ENCODE measurements at places on chromosomes 6 and 20.

GRCh38 chr6:111715321-111715720 lies 109.6 kb upstream of the TRAF3IP2 start:
- no peak for DNase-seq

DNA sequence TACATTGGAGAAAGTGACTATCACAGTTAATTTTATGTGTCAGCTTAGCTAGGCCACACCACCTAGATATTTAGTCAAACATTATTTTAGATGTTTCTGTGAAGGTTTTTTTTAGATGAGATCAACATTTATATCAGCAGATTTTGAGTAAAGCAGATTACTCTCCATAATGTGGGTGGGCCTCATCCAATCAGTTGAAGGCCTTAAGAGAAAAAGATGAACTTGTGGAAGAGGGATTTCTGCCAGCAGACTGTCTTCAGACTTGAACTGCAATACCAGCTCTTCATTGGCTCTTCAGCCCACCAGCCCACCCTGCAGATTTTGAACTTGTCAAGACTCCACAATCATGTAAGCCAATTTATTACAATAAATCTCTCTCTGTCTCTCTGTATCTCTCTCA lies 25.1 kb upstream of the FBXO30 start:
- no peak for DNase-seq

GRCh38 chr6:122781716-122782115 lies 2.2 kb downstream of the FABP7 start:
- no peak for DNase-seq

GRCh38 chr6:95279616-95280015 lies 297.7 kb upstream of the MANEA start:
- DNase-seq = no peak

DNA sequence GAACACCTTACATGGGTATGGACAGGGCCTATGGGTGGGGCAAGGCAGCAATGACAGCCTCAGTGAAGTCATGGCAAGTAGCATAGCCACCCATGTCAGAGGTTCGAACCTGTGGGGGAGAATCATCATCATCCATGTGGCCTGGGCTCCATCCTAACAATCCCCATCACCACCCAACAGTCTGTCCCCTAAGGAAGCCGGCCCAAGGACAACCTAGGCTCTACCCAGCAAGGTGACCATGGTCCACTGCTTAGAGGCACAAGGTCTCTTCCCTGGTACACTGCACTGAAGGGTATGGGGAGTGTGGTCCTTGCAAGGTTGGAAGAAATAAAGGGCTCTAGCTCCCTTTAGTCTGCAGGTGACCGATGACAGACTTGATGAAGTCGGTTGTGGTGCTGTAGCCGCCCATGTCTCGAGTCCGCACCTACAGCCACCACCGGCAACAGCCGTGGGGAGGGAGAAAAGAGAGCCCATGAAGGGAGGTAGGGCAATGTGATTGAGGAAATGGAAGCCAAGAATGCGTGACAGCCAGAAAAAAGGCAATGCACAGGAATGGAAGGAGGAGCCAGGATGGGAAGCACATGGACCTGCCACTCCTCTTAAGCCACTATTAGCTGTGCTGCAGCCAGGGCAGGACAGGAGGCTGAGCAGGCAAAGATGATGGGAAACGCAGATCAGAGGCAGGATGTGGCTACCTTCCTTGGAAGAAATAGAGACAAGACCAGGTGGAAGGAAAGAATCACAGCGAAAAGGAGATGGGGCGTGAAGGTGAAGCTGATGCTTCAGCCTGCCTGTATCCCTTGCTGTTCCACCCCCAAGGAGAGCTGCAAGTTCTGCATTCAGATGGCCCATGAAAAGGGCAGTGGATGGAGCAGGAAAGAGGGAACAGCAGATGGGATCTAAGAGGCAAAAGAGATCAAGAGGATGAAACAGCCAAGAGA lies 5.3 kb downstream of the IDH3B start:
- DNase-seq = peak; percentile 53

DNA sequence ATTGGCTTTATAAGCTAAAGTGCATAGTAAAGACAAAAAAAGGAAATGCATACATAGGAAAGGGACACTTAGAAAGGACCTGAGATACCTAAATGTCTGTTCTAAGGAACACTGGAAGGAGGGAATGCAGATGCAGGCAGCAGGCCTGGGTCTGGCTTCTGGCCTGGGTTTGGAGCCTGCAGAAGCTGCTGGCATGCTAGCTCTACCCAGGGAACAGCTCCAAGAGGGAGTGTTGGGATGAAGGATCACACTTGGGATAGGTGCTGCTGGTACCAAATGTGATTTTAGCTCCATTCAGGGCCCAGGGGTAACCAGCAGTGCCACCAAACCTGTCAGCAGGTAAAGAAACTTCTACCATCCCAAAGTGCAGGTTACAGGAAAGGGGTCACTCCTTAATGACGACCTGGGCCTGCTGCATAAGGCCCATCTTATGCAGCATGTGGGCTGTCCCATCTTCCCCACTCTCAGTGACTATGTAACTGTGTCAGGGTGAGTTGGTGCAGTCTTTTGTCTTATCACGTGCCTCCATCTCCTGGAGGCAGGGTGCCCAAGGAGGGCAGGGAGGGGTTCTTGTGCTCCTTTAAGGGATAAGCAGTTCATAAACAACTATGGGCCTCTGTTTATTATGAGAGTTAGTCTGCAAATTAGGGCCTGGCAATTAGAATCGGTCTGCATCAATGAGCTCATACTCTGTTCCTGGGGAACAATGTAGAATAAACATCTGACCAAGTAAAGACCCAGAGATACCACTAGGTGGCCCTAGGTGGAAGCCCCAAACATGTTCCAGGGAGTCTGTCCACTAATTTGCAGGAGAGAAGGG lies 26.9 kb downstream of the DDX27 start:
- DNase-seq = no peak

DNA sequence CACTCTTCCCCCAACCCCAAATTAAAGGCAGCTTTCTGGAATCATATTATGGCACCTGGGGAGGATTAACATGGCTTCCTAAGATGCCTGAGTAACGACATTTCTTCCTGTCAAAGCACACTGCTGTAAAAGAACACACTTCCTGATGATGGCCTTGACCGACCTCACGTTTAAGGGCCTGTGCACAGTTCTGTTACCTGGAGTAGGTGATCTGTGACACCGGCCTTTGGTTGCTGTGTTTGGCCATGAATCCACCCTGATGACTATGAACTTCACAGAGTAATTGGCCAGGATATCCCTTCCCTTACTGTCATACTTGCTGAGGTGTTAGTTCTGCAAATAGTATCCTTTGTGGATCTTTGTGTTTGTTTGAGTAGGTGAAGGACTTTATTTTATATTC lies 45.8 kb downstream of the PLCB4 start:
- DNase-seq = no peak

DNA sequence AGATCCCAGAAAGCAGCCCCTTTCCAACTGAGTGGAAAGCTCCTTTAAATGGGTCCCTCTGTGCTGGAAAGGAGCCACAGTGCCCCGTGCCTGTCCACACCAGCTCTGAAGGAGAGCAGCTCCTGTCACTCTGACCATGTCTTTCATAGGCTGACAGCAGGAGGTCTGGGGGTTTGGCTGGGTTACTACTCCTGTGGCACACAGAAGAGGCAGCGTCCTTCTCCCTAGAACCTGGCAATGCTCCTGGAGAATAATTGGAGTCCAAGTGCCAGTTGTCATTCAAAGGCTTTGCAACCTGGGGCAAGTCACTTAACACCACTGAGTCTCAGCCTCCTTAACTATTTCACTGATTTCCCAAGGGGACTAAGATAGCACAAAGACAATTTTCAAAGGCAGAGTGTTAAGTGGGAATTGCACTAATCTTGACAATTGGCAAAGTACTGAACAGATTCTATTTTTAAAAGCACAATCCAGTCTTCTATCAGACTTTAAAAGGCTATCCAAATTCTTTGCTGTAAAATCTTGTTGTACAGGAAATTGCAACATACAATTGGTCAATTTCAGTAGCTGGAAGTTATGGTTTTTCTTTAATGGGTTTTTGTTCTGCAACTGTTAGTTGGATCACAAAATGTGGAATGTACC lies 457.2 kb downstream of the KIF16B start:
- DNase-seq = no peak

DNA sequence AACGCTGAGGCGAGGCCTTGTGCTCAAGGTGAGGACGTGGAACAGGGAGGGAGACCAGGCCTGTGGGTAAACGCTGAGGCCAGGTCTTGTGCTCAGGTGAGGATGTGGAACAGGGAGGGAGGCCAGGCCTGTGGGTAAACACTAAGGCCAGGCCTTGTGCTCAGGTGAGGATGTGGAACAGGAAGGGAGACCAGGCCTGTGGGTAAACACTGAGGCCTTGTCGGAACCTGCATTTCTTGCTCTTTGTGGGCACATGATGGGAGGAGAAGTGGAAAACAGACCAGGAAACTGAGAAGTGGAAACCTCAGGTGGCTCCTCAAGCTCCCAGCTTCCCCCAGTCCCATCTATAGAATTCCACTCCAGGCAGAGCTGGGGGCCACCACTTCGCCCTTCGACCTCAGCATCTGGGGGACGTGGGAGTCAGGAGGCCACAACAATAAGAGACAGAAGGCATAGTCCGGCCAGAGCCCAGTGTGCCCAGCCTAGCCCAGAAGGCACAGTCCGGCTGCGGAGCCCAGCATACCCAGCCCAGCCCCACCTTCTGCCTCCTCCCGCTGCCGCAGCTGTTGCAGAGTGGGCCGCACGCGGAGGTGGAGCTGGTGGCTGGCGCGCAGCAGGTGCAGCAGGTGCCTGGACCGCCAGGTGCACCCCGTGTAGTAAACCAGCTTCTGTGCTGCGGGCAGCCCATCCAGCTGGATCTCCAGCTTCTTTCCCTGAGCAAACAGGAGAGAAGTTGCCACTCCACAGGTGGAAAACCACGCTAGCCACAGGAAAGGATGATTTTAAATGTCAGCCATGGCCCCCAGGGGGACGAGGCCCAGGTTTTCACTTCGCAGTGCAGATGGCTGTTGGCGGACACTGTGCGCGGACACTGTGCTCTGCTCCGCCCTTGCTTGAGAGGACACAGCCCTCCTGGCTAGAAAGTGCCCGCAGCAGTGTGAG lies 17.5 kb downstream of the FRMD1 start:
- DNase-seq = no peak

- no peak for DNase-seq
These were observed 304.1 kb downstream of the RFPL4B start for GRCh38 chr6:112651239-112651638.

DNA sequence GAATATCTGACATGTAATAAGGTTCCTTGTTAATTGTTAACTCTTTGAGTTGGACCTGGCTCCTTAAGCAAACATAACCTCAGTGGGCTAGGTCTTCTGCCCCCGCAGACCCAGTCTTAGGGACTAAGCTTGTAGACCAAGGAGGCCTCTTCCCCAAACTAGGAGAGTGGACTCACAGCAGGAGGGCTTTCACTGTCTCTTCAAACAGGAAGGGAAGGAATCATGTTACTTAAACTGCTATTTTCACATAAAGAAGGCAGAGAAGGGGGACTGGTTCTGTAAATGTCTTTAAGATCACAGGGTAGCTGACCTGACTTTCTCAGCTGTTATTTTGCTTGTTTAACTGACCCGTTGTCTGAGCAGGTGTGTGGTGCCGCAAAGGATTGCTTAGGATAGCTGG lies 34.9 kb upstream of the PRDM1 start:
- DNase-seq = no peak

- DNase-seq = no peak
These were observed 101.4 kb upstream of the INSM1 start for GRCh38 chr20:20266552-20266951.

DNA sequence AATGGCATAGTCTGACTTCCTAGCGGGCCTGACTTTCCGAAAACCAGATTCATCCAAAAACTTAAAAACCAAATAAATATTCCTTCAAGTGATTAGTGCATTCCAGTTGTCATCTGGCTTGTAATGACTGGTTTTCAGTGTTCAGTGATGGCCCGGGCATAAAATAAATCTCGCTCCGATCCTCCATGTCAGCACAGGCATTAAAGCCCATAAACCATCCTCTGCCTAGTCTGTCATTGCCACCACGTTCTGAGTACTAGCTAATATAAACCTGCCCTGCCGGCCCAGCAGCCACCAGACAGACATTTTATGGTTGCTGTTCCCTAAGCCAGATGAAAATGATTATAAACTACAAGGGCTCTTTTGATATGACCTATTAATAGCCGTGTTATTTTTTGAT lies 232.3 kb upstream of the GMDS start:
- DNase-seq = no peak

GRCh38 chr20:61127311-61128039 lies 124.6 kb upstream of the CDH4 start:
- no peak for DNase-seq

GRCh38 chr6:96162711-96163120 lies 146.9 kb downstream of the FUT9 start:
- no peak for DNase-seq

DNA sequence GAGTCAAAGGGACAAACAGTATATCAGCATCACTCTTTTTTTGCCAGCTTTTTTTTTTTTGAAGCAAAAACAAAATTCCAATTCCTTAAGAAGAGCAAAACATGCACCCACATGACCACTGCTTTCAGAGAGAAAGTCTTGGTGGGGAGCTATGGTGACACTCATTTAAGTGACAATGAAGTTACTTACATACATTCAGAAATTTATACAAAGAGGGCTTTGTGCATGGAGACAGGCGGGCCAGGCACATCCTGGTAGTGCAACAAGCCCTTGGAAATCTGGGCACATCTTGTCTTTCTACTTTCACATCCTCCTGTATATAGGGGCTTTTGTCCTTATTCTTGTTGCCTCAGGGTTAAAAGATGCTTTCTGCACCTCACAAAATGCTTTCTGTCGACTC lies 55.9 kb downstream of the IL22RA2 start:
- DNase-seq = no peak

GRCh38 chr6:123306334-123306733 lies 310.3 kb downstream of the CLVS2 start:
- DNase-seq = no peak

DNA sequence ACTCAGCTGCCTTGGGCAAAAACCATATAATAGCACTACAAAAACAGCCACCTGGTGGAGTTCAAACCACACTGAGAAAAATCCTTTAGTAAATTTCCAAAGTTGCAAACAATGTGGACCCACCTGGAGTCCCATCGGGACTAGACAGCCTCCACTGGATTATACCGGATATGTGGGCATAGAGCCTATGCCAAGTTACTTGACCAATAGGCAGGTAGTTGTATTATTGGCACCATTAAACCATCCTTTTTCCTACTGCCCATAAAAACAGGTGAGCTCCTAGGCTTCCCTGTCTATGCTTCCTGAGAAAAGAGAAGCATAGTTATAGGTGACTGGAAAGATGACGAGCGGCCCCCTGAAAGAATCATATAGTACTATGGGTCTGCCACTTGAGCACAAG lies 51.7 kb upstream of the ADGRF4 start:
- no peak for DNase-seq

DNA sequence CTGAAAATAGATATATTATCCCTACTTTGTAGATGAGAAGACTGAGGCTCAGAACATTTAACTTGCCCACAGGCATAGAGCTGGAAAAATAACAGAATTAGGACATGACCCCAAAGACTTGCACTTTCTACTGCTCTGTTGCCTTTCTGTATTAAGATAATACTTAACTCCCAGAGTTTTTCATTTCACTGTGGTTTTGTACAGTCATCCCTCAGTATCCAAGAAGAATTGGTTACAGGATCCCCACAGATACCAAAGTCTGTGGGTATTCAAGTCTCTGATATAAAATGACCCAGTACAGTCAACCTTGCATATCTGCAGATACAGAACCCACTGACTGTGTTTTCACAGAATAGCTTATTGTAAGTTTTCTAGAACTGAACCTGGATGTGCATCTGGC lies 16.8 kb downstream of the MRS2 start:
- DNase-seq = no peak

- DNase-seq = no peak
These were observed 31.5 kb downstream of the PACSIN1 start for GRCh38 chr6:34497411-34497810.
